CMK (cell line): ENCODE measurements at places on chromosomes 1 and 21.

DNA sequence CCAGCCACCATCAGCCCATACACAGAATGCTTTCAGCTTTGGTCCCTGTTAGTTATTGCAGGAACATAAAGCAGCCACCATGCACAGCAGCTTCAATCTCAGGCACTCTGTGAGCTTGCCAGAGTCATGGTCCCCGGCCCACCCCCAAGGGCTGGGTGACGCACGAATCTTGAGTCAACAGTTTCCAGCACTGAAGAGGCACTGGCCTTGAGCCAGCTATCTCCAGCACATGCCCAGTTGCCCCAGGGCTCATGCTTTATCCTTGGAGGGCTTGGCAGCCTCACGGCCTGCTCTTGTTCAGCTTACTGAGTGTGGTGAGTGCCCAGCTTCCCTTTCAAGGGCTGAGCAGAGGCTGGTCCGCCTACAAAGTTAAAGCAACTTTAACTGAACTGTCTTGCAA, 200.7 kb upstream of the RAB4A start:
- no peak for DNase-seq

- no peak for DNase-seq
These were observed 30.7 kb downstream of the NOL9 start for GRCh38 chr1:6523566-6523965.

DNA sequence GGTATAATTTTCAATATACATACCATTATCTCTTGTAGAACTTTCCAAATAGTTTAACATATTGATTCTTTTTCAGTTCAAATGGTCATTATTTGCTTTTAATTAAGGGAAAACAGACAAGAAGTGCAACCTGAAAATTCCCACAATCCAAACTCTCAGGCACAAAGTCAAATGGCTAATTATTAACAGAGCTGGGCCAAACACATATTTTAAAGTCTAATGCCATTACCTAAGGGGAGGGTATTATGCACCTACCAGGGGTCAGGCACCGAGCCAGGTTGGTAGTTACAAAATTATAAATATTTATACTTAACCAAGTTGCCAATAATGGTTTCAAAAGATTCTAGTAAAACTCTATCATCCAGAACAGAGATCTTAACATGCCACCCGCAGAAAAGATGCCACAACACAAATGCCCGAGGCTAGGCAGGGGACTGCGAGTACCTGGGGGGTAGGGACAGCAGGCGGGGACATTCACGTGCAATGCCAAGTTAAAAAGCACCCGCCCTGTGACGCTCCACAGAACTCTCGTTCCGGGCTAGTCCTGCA, 15.0 kb downstream of the LBR start:
- no peak for DNase-seq

GRCh38 chr1:72283022-72283306, 625 bp upstream of the NEGR1 start:
- DNase-seq, result no peak

DNA sequence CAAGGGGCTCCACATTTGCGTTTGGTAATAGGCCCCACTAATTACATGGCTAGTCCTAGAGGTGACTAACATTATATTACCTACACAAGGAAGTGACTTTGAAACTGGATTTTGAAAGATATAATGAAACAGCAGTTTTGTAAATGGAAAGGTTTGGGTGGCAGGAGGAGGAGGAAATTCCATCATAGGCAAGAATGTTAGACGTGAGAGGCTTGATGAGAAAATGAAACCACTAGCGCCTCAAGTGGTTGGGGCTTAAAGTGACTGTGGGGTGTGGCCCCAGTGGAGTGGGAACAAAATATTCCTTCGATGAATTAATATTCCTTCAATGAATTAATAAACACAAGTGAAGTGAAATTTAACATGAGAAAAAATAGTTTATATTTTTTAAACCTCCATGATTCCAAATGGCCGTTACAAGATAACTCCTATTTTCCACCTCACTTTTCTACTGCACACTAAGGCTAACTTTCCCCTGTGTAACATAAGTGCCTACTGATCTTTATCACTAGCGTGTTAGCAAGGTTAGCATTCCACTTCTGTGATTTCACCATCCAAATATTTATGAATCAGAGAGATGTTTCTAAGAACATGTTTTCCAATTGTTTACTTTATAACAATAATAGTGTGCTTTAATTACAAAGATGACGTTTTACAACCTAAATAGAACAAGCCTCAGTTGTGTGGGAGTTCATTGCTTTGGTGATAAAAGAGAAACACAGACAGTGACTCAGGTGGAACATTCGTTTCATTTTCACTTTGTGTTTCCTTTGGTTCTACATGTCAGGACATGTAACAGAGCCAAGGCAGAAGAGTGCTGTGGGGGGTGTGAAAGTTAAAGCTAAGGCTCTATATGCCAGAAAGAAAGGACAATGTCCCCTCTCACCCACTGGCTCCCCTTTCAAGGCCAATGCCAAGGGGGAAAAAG, 12.5 kb upstream of the ATF3 start:
- DNase-seq, result no peak

- no peak for DNase-seq
These were observed 680.3 kb downstream of the LRRIQ3 start for GRCh38 chr1:73517603-73518191.

- no peak for DNase-seq
These were observed 14.9 kb upstream of the ZMYM1 start for GRCh38 chr1:35064265-35064664.

DNA sequence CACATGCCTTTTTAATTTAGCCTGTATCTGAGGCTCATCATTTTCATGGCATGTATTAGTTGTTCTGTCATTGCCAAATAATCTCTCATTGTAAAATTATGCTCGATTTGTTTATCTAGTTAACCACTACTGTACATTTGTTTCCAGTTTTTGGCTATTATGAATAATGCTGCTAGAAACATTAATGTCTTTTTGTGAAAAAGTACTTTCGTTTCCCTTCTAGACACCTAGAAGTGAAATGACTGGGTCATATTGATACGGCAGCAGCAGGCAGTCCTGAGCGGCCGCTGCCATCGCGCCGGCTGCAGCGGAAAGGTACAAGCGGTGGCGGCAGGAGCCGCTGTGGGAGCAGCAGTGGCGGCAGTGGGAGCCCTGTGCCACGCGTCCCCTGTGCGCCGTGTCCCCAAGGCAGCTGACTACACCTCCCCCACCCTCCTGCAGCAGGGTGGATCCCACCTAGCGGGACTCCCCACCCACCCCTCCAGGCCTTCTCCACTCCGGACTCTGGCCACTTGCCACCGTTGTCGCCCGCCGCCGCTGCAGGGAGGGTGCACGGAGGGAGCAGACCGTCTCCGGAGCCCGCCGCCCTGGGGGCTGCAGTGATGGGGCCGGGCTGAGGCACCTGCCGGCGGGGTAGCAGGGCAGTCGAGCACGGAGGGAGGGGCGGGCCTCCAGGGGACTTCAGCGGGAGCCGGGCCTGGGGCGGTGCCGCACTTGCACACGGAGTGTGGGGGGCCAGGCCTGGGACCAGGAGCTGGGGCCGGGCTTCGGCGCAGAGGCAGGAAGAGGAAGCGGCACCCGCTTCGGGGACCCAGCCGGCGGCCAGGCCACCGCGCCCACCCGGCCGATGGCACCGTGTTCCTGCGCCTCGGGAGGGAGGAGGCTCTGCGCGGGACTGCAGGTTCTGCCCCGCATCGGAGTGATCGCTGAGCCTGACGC, 66.8 kb upstream of the RGS7 start:
- DNase-seq, result no peak

GRCh38 chr1:21239221-21239620, 51.0 kb downstream of the ECE1 start:
- DNase-seq, result no peak

GRCh38 chr1:17569200-17570139, 30.0 kb downstream of the ARHGEF10L start:
- no peak for DNase-seq

- no peak for DNase-seq
These were observed 172.2 kb upstream of the ETV3 start for GRCh38 chr1:157310401-157310800.

DNA sequence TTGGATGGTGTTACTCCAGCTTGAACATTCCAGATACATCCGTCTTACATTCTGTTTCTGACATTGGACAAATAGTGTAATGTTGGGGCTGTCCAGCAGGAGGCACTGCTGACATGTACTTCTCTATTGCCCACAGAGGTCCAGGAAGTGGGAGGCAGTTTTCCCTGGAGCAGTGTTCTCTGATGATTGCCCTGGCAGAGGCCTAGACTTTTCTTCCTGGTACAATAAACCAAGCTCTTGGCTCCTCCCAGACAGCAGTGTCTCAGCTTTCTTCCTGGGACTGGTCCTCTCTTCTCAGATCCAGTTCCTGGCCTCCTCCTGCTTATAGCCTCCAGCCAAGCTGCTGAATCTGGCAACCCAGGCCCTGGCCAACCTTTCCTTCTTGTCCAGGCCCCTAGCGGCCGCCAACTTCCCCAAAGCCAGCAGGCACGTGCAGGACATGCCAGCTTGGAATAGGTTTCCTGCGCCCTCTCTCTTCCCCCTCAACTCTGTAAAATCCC, 14.9 kb upstream of the IFNLR1 start:
- peak; percentile 60 for DNase-seq

GRCh38 chr21:16579538-16579937, 849.8 kb downstream of the USP25 start:
- DNase-seq, result no peak

GRCh38 chr1:34889705-34890104, 30.2 kb upstream of the SMIM12 start:
- no peak for DNase-seq

GRCh38 chr1:45785583-45785982, 17.8 kb upstream of the MAST2 start:
- peak; percentile 40 for DNase-seq

- DNase-seq, result no peak
These were observed 62.0 kb upstream of the NEK2 start for GRCh38 chr1:211737115-211738035.

- no peak for DNase-seq
These were observed 586 bp downstream of the CHI3L2 start for GRCh38 chr1:111227851-111228747.

DNA sequence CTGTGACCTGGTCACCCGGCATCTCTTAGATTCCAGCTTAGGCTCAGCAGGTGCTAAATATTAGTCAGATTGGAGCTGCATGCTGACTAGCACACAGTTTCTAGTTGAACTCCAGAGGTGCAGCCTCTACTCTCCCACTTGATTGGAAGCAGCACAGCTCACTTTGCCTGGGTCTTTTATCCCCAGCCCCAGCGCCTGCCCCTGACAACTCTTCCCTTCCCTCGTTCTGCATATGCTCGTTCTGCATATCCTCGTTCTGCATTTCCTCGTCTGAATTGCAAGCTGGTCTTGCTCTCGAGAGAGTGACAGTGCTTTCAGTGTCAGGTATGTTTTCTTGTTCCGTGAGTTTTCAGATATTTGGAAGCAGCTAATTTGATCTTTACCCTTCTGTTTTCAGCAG, 11.7 kb downstream of the COL18A1 start:
- DNase-seq, result no peak

DNA sequence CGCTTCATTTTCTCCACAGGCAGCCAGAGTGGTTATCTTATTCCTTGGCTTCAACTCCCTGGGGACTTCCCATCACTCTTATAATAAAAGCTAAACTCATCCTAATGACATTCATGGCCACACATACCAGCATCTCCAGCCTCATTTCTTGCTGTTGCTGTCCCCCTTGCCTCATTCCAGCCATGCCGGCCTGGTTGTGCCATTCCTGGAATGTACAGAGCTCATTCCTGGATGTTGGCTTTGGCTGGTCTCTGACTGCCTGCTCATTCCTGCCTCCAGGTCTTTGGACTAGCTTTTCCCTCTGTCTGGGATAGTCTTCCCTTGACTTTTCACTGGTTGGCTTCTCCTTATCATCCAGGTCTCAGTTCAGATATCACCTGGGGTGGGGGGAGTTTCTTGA, 2.4 kb upstream of the PEF1 start:
- DNase-seq, result no peak

DNA sequence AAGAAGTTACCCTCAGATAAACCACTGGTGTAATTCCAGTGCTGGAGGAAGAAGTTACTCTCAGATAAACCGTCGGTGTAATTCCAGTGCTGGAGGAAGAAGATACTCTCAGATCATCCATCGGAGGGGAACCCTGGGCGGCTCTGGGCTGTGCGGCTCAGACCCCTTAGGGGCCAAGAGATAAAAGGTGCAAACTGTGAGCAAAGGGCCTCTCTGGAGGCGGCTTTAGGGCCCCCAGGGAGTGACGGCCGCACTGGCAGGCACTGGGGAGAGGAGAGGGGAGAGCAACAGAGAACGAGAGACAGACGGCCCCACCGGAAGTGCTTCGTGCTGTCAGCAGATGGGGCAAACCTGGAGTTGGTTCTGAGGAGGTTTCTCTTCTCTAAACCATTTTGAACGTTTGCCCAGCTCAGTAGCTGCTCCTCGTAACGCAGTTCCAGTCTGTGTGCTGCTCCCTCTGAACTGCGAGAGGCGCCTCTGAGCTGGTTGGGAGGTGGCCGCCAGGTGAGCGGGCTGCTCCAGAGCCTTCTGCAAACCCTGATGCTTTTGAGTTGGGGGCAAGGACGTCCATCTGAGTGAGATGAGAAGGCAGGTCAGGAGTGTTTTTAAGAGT, 62.6 kb upstream of the COL6A1 start:
- no peak for DNase-seq

- no peak for DNase-seq
These were observed 25.0 kb downstream of the WNT9A start for GRCh38 chr1:227922501-227923352.

- no peak for DNase-seq
These were observed 28.4 kb upstream of the PADI1 start for GRCh38 chr1:17176306-17177061.

GRCh38 chr21:24183077-24183476, 1424.2 kb downstream of the MRPL39 start:
- DNase-seq, result no peak

GRCh38 chr1:241590719-241591118, 49.5 kb downstream of the CHML start:
- no peak for DNase-seq

DNA sequence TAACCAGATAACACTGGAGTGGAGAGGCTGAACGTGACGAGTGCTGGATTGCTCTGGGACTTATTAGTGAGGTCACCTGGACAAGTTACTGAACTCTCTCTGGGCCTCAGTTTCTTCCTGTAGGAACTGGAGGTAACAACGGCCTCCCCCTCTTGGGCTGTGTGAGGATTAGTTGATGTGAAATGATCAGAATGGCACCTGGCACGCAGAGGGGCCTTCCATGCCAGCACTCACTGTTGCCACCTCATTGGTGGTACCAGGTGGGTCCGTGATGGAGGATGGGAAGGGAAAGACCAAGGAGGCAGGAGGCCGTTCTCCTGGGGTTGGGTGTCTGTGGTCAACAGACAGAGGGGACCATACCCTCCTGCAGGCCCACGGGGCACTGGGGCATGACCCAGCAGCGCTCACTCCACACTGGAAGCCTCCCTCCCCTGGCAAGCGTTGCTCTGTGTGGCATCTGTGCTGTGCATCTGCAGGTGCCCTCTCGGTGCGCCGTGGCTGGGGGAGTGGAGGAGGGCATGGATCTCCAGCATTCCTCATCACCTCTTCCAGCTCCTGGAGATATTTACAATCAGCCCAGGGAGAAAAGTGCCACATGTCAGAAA, 349.5 kb upstream of the VAMP3 start:
- no peak for DNase-seq
